ENCODE measurements at places on chromosomes 13 and 19.
A peak's percentile ranks its signal among the peaks of the same experiment; 100 is the strongest.

DNA sequence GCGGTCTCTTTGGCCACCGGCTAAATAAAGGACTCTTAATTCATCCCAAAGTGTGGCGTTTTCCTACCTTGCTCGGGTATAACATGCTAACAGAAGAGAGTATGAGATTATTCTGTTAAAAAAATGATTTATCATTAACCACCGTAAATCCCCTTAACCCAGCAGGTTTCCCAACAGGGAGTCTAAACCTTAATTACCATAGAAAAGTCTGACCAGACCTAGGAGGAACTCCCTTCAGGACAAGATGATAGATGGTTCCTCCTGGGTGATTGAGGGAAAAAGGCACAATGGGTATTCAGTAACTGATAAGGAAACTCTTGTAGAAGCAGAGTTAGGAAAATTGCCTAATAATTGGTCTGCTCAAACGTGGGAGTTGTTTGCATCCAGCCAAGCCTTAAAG lies 193.7 kb downstream of the ZNF737 start:
- DNase-seq, result no peak

GRCh38 chr19:14030997-14031718 lies 404 bp upstream of the IL27RA start:
- DNase-seq, result no peak

DNA sequence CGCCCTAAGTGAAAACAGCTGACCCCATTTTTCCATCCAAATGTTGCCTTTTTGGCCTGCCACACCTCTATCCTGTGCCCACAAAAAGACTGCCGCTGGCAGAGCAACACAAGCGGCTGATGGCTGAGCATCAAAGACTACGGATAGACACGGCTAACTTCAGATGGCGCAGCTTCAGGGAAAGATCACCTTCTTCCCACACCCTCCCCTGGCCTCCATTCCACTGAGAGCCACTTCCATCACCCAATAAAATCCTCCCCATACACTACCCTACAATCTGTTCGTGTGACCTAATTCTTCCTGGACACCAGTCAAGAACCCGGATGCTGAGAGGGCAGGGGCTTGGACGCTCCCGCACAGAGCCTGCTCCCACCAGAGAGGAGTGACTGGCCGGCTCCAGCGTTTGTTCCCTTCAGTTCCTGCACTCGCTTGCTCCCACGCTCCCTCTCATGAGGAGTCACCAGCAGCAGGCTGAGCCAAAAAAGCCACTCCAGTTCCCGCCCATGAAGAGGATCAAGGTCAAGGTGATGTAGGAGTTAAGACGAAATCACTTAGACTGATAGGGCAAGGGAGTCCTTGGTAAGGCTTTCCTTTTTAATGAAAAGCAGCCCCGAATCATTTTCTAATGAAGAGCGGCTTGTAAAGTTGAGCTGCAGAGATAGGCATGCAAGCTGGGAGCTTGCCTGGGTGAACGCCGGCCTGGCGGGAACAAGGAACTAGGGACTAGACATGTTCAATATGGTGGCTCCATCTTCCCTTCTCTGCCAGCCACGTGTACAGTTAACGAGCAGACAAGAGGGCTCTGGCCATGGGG lies 35.7 kb downstream of the TSKS start:
- DNase-seq, result no peak

DNA sequence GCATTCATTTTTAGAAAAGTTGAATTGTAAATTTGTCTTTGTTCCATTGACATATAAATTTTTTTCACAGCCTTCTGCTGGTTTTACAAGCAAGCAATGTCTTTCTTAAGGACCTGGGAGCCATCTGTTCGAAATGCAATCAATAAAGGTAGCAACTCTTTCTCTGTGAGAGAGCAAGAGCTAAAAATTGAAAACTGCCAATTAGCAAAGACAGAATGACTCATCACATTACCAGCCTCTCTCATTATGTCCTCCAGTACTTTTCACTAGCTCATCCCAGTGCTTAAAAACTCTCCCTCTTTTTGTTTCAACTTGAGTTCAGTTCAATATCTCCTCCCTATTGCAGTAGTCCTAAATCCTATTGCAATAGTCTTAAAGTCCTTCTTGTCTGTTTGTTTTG lies 760.7 kb upstream of the SLITRK6 start:
- no peak for DNase-seq

DNA sequence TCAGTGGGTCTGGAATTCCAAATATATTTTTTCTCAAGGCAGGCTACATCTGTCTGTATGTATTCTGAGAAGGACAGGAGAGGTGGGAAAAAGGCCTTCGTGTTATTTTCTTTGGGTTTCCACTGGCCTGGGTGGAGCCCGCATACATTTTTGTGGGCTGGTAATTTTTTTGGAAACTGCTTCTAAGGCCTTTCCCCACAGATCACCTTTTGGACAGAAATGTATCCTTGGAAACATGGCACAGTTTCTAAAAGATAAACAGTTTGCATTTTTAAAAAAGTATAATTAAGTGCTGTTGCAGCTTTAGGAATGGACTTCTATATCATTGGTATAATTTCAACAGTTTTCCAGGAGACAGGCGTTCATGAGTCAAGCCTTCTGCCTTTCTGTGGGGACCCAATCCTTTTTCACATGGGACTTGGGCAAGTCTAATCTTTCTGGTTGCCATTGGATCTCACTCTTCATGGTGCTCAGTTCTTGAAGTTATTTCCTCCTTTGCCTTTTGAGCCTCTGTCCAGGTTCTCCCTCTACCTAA lies 8.9 kb downstream of the RFX2 start:
- no peak for DNase-seq

GRCh38 chr13:98706446-98707110 lies 45.9 kb downstream of the SLC15A1 start:
- no peak for DNase-seq

DNA sequence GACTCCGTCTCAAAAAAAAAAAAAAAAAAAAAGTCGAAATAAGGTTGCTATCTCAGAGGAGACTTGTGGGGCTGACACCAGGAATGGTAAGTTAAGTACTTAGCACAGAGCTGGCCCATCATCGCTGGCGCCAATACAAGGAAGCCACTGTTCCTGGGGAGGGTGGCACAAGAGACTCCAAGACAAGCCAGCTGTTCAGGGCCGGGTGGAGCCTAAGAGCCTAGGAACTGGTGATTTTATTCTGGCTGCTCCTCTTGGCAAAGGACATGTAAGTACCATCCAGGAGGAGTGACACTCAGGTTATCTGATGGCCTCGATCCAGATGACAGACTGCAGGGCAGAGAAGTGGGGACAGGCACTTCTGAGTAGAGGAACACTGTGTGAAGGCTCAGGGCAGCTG lies 3.8 kb downstream of the ELOF1 start:
- no peak for DNase-seq

DNA sequence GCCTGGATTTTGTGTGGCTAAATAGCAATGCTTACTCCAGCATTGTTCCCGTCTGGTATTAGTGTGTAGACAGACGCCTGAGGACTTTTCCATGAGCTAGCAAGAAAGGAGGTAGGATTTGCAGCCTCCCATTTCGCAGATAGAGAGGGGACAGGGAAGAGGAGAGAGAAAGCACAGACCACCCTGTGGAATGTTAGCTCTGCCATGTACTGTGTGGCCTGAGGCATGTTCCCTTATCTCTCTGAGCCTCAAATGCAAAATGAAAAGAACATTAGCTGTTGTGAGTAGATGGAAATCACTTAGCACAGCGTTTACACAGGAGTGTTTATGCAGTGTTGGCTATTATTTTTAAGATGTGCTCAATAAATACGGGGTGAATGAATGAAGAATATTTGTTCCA lies 45.5 kb downstream of the OLFM4 start:
- DNase-seq, result no peak

- DNase-seq, result no peak
Observed at GRCh38 chr13:99577934-99578917, 77.0 kb downstream of the TM9SF2 start.

- DNase-seq, result peak; percentile 6
Observed at GRCh38 chr13:100269837-100270236, 180.9 kb downstream of the PCCA start.

All from thoracic aorta (tissue), 2 donors.